CD4-positive, alpha-beta memory T cell (primary cell): ENCODE measurements at places on chromosomes 3 and 15. TPM values are rescaled to one million over a fixed set of nuclear protein-coding genes. Genes with fewer than 3 reads are reported as not detected.

The TRH gene
- not detected for total RNA-seq

GRCh38 chr15:69575387-69575786, 122.8 kb downstream of the RPLP1 start:
- DNase-seq: no peak

The VILL gene
- 43.4 TPM for total RNA-seq

The SLITRK3 gene
- not detected for total RNA-seq

GRCh38 chr3:8836096-8836495, 66.7 kb upstream of the OXTR start:
- DNase-seq: no peak

DNA sequence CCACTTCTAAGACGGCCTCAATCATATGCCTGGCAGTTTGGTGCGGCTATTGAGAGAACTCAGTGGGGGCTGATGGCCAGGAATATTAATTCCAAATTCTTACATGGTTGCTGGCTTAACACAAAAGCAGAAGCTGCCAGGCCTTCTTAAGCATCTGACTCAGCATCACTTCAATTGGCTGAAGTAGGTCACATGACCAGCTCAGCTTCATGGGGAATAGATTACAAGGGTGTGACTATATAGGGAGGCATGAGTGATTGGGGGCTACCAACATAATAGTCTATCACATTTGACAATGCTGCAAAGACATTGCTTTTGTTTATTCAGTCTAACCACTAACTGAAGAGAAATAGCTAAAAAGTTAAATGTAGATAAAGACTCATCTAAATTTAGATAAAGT, 101.6 kb upstream of the ANKRD28 start:
- DNase-seq: no peak

DNA sequence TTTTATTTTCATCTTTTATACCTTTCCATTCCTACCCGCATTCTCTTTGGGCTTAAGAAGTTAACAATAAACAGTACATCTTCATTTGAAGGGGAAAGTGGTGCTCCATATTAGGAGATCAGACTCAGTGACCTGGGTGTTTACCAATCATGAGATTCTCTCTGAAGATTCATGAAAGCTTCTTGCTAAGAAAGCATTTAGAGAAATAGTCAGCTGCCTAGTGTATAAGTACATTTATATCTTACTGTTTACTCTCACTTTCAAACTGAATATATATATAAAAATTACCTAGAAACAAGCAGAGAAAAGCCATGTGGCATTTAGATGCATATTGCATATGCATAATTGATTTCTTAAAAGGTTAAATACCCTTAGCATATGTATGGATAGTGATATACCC, 100.5 kb downstream of the KCNH8 start:
- DNase-seq: no peak

DNA sequence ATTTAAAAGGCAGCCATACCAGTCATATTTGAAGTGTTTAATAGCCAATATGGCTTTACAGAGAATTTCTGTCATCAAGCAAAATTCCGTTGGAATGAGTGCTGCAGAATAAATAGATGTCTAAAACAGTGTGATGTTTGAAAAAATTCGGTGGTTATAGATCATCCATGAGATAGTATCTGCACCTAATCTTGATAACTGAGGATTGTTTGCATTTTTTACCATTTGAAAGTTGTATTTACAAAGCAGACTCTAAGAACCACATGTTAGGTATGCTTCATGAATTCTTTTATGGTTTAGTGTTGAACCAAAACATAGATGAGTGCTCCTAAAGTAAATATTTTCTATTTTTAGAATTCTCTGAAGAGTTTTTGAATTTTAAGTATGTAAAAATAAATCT, 476.1 kb downstream of the NAALADL2 start:
- DNase-seq: no peak

The FRG2C gene
- total RNA-seq: not detected

- no peak for DNase-seq
These were observed 271.4 kb upstream of the RORA start for GRCh38 chr15:61500523-61500922.

The CISH gene
- total RNA-seq: 14.7 TPM

DNA sequence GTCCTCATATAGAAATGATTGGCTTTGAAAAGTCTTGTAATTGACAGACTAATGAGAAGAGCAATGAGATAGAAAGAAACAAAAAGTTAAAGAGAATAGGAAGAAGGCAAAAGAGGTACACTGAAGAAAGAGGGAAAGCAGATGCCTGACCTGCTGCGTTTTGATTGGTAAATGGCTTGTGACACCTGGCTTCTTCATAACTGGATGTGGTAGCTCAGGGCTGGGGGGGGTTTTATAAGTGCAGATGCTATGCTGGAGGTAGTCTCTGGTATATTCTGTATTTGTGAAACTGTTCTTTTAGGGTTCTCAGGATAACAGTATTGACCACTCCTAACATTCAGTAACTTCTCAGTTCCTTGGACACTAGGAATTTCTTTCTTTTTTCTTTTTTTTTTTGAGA, 1.4 kb downstream of the STARD9 start:
- DNase-seq: no peak

DNA sequence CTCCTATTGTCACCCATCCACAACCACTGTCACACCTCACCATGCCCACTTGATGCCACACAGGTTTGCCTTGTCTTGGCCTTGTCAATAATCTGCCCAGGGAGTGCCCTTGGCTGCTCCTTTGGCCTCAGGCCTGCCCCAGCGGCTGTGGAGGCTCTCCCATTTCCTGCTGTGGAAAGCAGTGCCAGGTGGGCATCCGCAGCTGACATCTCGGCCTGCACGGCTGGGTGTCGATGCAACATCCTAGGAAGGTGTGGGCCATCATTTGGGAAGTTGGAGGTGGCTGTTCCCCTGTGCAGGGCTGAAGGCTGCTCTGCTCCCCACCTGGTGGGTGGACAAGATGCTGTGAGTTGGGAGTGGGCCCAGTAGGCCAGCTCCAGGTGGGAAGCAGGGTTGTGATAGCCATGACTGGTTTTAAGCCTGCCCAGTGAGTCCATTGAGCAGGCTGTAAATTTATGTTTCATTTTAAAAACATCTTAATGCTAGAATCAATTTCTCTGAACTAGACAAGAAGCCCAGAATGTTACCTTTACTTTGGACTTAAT, 12.5 kb downstream of the DNAH1 start:
- DNase-seq: no peak

DNA sequence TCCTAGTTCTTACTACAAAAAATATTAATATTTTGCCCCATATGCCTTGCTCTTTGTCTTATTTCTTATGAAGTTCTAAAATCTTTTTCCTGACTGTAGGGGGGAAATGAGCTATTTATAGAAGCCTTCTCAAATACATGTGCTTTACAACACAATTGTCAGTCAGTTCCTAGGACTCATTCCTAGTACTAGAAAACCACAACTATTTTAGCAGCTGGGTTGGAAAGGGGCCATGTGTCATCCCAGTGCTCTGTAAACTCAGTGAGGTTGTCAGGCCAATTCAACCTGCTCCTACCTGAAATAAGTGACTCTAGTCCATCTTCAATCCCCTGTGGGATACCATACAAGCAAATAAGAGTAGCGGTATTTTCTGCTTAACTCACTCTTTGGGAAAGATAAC, 153.8 kb downstream of the ULK4 start:
- DNase-seq: no peak

The PARL gene
- total RNA-seq: 50.2 TPM

The MESP2 gene
- total RNA-seq: not detected

The CACNA2D2 gene
- total RNA-seq: 1.9 TPM

- no peak for DNase-seq
These were observed 43.5 kb downstream of the ITGB5 start for GRCh38 chr3:124843506-124844177.

DNA sequence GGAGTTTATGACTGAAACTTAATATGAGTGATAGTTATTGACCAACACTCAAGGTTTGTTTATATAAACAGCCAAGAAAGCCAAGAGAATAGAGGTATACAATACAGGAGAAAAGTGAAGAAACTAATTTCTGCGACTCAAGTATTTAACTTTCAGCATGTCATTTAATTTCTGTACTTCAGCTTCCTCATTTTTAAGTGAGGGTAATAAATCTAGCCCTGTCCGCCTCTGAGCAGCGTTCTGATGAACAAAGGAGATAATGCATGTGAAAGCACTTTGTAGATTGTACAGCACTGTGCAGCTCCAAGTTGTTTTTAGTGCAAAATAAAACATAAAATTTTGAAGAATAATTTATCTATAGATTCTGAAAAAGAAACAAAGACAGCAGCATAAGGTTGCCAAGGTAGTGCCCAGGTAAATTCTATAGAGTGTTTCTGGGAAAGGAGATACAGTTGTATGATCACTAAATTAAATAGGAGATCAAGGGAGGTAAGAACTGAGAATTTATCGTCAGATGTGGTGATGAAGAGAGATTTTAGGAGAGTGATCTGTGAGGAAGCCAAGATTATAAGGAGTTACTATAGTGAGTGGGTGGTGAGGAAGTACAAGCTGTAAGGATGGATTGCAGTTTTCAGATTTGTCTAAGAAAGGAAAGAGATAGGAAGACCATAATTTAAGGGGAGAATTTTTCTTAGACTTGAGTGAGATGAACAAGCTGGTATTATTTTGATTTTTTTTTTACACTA, 71.3 kb downstream of the RASA2 start:
- no peak for DNase-seq

DNA sequence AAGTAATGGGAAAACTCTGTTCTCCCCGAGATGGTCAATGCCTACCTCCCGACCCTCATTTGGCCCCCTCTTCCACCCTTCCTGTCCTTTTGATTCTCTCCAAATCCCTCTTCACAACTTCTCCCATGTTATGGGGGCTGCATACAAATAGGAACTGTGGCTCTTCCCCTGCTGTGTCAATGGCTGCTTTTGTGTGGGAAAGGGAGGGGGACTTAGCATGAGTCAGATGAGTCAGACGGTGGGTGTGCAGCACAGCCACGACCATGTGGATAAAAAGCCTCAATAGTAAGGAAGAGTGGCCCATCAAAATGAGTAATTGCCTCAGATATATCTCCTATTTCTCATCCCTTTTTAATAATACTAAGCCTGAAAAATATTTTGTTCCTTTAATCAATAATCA, 31.9 kb downstream of the SPATA16 start:
- DNase-seq: no peak

- DNase-seq: no peak
These were observed 108.6 kb upstream of the PRR20G start for GRCh38 chr3:127396473-127396872.

DNA sequence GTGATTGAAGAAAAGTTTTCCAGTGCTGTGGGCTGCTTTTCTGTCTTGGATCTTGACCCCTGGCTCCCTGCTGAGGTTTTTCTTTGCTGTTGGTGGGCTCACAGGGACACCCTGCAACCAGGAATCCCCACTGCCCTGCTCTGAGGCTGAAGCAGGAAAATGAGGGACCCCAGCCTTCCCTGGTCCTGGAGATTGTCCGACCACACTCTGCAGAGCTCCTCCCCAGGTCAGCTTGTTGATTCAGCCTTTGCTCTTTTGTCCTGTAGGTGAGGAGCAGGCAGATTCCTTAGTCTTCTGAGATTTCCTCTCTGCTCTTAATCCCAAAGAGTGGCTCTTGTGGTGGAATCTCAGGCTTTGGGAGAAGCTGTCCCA, 194.5 kb downstream of the RPLP1 start:
- no peak for DNase-seq

DNA sequence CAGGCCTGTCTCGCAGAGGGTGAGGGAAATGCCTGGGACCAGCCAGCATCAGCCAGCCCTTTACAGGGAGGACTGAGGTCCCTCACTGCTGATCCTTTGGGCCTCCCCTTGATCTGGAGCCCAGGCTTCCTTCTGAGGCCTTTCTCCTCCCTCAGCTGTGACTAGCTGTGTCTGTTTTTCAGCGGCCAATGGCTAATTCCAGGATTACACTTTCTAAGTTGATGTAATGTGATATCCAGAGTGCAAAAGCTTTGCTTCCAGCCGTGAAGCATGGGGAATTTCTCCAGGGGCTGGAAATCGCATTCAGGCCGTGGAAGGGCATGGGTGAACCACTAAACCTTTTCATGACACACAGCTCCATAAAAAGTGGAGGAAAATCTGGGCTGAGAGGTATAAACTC, 157.6 kb downstream of the SHQ1 start:
- no peak for DNase-seq

The MST1R gene
- total RNA-seq: 1.3 TPM

- DNase-seq: peak; percentile 1
These were observed 50.4 kb upstream of the ZDHHC23 start for GRCh38 chr3:113897373-113897777.

DNA sequence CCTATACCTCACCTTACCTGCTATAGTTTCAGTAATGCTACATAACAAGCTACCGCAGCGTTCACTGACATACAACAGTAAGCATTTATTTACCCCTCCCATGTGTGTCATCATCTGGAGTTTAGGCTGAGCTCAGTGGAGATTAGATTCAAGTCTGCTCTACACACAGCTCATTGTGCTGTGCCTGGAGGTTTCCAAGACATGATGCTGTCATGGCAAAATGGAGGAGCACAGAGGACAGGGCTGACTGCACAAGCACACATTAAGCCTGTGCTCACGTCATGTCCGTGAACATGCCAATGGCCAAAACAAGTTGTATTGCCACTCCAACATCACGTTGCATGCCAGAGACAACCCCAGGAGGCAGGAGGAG, 333.8 kb upstream of the TRIM42 start:
- DNase-seq: no peak

DNA sequence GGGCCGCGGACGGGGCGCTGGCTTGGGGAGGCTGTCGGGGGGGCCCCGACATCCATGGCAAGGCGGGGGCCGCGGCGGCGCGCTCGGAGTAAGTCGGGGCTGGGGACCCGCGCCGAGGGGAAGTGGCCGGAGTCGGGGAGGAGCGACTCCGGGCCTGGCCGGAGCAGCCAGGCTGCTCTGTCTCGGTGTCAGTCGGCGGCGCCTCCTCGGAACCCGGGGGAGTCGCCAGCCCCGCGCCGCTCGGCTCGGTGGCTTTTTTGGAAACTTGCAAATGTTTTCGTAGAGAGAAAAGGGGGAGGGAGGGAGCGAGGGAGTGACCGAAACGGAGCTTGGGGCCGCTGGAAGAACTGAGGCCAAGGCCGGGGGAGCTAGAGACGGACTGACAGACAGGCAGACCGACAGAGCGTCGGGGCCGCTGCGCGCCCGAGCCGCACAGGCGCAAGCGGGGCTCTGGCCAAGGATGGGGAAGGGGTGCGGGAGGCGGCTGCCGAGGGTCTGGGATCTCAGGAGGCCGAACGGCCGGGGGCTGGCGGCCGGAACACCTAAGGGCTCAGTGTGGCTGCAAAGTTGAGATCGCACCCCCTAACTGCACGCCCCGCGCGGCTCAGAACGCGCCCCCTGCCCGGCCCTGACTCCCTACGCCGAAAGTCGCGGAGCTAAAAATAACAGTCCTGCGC, 5.0 kb downstream of the PTH1R start:
- DNase-seq: peak; percentile 13

The IL12A gene
- total RNA-seq: 0.44 TPM

The SLC12A1 gene
- total RNA-seq: not detected

DNA sequence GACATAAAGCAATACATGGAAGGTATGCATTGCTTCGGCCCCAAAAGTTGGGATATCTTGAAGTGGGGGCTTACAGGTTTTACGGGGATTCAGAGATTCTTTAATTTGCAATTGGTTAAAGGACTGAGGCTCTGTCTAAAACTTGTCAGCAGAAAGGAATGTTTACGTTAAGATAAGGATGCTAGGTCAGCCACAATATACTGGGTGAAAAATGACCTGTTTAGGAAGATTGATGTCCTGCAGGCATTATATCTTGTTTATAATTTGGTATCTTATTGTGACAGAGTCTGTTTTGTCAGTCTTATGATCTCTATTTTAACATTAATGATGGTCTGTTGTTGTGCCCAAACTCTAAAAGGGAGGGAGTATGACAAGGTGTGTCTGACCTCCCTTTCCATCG, 15.3 kb upstream of the CCNDBP1 start:
- DNase-seq: no peak

- no peak for DNase-seq
These were observed 262.0 kb upstream of the ZNF717 start for GRCh38 chr3:76047368-76047767.

The GRAMD1C gene
- total RNA-seq: 2.6 TPM
